Lung (tissue), 17 donors: ENCODE measurements at places on chromosomes 1 and 21.

GRCh38 chr1:171794085-171794484 lies 12.6 kb downstream of the METTL13 start:
- DNase-seq = no peak

GRCh38 chr1:54980046-54980527 lies 341 bp upstream of the TMEM61 start:
- DNase-seq = no peak

DNA sequence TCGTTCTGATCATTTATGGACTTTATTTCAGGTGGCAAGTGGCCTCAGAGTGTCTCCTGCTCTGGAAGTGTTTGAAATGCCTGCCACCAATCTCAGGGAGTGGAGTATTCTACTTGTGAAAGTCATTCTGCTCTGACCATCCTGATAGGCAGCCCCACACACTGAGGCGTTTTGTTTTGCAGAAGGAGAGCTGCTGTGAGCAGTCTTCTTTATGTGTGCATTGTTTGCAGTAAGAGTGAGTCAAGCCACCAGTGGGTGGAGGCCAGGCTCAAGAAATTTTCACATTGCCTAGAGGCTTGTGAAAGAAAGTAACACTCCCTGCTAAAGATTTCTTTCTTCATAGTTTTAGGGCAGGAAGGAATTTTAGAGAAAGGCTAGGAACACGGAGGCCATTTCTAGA lies 204.4 kb downstream of the SLC35F3 start:
- DNase-seq = no peak

- no peak for DNase-seq
Observed at GRCh38 chr1:79105500-79105899, 99.0 kb upstream of the ADGRL4 start.

DNA sequence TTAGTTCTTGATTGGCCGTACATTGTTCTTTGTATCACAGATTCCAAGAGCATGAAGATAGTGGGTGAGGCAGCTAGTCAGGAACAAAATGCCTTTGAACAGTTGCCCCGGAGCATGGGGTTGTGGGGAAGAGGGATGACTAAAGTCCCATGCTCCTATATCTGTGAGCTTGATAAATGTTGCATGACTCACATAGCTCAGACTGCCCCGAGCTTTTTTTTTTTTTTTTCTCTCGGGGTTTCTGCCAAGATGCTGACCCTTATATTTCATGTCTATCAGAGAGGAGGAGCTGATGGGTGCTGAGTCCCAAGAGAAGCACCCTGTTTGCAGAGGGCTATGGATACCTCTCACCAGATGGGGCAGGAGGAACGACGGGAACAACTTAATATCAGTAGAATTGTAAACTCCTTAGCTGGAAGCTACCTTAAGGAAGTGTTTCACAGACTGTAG lies 40.6 kb downstream of the SRRM1 start:
- no peak for DNase-seq

DNA sequence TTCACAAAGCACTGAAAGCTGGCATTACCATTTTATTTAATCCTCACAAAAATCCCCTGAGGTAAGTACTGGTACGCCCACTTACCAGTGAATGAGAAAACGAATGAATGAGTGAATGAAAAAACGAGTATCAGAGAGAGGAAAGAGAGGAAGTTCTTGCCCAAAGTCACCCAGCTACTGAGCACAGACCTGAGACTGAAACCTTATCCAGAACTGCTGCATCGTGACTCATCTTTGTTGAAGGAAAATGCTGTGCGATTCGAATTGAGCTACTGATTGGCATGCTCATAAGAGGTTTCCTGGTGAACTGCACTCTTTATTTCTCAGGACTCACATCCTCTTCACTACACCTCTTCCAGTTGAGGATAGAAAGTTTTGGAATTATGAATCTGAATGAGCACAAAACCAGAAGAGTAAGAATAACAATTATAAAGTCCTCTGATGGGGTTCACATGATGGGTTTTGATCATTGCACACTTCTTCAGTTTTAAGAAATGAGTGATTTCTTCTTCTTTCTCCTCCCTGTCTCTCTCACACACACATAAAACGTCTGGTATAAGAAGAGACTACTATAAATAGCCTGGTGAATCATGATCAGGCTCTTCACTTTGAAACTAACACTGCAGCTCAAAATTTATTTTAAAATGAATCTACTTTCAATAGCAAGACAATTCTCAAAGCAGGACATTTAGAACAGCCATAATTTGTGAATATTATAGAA lies 32.1 kb downstream of the IL12RB2 start:
- DNase-seq = no peak

GRCh38 chr1:172959571-172959970 lies 91.2 kb downstream of the TNFSF18 start:
- DNase-seq = no peak

- DNase-seq = no peak
Observed at GRCh38 chr1:84573481-84573966, 716 bp downstream of the CTBS start.

GRCh38 chr1:56321150-56321490 lies 258.2 kb downstream of the PLPP3 start:
- DNase-seq = no peak

GRCh38 chr1:10905841-10906655 lies 106.4 kb upstream of the TARDBP start:
- DNase-seq = peak; percentile 63

- DNase-seq = peak; percentile 43
Observed at GRCh38 chr1:109371341-109371739, 26.4 kb downstream of the SORT1 start.

GRCh38 chr1:27122652-27123051 lies 32.3 kb downstream of the SLC9A1 start:
- peak; percentile 50 for DNase-seq

- DNase-seq = no peak
Observed at GRCh38 chr1:150507912-150508864, at the start of gene ECM1. Gene ECM1 (plus strand): TSS chr1:150508109. CDS start chr1:150508210, 101 bp downstream.

- DNase-seq = no peak
Observed at GRCh38 chr1:93595266-93595665, 86.4 kb downstream of the BCAR3 start.

DNA sequence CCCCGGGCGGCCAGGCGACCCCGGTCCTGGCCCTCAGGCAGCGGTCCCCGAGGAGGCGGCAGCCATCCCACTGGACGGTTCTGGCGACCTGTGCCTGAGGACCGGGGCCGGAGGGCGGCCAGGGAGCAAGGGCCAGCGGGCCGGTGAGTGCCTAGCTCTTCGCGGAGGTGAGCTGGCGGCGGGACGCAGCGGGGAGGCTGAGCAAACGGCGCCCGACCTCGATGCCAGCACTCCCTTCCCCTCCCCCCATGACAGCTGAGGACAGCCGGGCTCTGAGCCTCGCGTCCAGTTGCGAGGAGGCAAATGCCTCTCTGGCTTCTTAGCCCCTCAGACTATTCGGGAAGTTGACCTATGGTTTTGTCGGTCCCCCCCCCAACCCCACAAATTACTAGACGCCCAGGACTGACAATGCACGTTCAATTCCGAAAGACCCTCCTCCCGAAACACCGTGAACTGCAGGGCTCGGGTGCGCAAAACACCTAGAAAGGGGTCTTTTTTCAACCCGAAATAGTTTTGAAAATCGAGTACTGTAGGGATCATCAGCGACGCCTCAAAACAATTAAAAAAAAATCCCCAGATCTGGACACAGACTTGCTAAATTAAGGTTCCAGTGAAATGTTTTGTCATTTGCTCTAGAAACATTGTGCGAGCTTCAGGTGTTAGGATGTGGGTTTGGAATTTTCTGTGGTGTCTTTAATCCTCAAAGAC lies 8.3 kb downstream of the CDKN2C start:
- DNase-seq = peak; percentile 54
